ENCODE measurements at places on chromosomes 7 and 10. TPM values are rescaled to one million over a fixed set of nuclear protein-coding genes. Genes with fewer than 3 reads are reported as not detected.

The MOGAT3 gene
- not detected for total RNA-seq

The NUPR2 gene
- total RNA-seq, result not detected

The FAM24B gene
- total RNA-seq, result 1.6 TPM

The UTF1 gene
- not detected for total RNA-seq

The COBL gene
- total RNA-seq, result not detected

DNA sequence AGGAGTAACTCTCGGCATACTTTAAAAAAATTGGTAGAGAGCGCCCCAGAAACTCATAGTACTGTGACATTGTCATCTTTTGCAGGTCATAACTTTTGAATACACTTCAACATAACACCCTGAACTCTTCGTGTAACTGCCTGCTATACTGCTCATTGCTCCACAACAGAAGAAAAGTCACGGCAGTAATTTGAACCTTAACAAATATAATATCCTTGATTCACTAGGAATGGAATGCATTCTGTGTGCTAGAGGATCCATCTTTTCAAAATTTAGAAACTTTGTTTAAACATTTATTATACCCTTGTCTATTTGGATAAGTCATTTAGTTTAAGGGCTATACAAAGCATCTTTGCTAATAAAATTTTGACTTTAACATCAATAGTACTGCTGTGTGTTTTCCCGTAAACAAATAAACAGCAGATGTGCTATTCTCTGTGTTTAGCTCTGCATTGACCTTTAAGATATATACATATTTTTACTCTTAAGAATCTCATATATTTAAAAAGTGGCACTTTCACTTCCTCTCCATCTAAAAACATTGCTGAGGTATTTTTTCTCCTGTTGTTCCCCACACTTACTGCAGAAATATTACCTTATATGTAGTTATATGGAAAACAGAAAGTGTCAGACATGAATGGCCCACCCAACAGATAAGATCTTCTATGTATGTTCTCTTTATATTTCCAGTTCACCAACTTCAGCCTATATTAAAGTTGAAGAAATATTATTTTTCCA lies 217.6 kb upstream of the TMEM229A start:
- DNase-seq, result peak; percentile 42

DNA sequence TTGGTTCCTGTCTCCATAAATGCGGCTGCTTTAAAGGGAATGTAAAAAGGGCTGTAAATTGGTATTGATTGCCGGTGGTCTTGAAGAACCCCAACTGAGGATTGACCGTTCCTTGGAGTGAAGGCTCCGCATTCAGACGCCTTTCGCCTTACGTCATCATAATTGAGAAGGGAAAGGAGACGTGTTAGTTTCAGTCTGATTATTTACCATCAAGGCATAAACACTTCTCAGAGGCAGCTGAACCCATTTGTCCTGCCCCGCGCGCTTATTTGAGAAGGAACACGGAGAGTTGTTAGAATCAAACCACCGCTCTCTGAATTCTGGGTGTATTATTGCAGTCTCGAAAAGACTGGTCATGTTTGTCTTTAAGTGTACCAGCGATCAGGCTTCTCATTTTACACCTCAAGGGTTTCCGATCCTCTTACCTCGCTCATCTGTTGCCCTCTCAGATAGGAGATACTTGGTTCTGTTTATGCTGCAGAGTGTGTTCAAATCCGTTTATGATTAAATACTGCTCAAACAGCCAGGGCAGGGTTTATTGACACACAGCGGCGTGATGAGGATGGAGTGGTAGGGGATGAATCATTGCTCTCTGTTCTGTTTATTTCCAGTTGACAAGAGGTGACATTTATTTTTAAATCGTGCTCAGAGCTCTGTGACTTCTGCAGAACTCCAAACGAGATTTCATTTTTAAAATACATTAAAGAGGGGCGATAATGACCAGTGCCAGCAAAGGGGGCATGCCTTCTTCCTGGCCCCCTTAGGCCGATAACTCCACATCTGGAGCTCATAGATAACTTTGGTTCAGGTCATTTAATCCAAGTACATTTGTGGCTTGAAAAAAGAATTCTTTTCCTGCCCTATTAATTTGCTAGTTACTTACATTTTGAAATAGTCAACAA lies 30.4 kb downstream of the FOXK1 start:
- DNase-seq, result peak; percentile 36

GRCh38 chr7:40757109-40757508 lies 622.3 kb downstream of the SUGCT start:
- DNase-seq, result no peak

DNA sequence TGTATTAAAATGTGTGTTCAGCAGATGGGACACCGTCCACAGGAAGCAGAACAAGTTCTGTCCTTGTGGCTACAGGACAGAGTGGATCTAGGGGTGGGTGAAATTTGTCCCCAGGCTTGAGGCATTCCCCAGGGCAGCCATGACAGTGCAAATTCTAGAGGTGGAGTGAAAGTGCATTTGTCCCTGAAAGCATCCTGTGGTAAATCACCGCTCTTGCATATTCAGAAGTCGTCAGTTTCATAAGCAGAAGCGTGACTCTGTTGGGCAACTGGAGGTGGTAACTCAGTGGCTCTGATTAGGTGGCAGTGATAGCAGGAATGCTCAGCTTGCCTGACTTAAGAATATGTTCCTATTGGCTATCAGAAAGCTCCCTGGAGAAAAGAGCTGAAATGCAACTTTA lies 96.6 kb downstream of the SNX10 start:
- no peak for DNase-seq

GRCh38 chr10:132252412-132252811 lies 55.3 kb downstream of the STK32C start:
- no peak for DNase-seq

DNA sequence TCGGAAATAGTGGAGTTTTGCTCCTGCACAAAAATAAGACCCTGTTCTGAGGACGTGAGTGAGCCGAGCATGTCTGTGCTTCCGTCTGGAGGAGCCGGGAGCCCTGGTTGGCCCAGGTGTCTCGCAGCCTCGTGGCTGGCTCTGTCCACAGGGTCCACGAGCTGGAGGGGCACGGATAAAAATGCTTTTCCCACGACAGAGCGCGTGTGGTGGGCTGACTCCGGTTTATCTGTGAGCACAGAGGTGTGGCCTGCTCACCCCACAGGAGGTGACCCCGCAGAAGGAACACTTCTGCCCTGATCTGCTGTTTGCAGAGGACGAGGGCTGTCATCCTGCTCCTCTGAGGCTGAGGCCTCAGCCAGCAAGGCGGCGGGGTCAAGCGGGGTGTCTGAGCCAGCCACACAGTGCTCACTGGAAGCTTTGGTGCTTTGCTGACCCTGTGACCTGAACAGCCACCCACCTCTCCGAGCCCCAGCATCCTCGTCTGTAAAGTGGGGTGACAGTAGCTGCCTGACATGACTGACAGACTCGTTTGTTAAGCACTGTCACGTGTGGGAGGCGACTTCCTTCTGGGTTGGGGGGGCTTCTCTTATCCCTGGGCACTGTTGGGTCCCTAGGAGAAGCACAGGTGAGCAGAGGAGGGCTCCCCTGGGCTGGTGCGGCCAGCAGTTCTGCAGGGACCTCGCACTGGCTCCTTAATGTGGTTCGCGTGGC lies 162.5 kb downstream of the DNAJB6 start:
- DNase-seq, result no peak

GRCh38 chr10:107856047-107856315 lies 691.5 kb upstream of the SORCS1 start:
- no peak for DNase-seq

DNA sequence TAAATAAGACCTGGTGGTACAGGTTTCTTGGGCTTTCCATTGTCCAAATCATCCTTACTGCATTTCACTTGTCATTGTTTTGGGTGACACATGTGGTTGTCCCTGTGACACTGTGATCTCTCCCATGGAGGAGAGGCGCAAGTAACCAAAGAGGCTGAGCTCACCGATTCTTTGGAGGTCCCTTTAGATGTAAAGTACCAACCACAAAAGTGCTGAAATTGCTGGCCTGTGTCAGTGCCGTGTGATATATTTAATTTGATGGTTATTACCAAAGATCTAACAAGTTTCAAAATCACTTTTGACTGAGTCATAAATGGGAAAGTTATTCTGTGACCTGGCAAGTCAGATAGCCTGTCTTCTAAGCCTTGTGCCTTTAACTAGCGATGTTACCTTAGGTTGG lies 19.4 kb downstream of the MCM10 start:
- no peak for DNase-seq

- DNase-seq, result peak; percentile 64
Measured at GRCh38 chr7:28068811-28069216, 111.8 kb downstream of the JAZF1 start.

- DNase-seq, result peak; percentile 28
Measured at GRCh38 chr10:24762966-24763623, 39.4 kb upstream of the ARHGAP21 start.

- no peak for DNase-seq
Measured at GRCh38 chr7:29971566-29972314, 17.9 kb downstream of the SCRN1 start.

GRCh38 chr7:69674701-69675182 lies 76.5 kb downstream of the AUTS2 start:
- no peak for DNase-seq

GRCh38 chr7:85287106-85287825 lies 100.4 kb upstream of the SEMA3D start:
- peak; percentile 56 for DNase-seq

- DNase-seq, result no peak
Measured at GRCh38 chr10:128187788-128188185, 61.6 kb upstream of the MKI67 start.

DNA sequence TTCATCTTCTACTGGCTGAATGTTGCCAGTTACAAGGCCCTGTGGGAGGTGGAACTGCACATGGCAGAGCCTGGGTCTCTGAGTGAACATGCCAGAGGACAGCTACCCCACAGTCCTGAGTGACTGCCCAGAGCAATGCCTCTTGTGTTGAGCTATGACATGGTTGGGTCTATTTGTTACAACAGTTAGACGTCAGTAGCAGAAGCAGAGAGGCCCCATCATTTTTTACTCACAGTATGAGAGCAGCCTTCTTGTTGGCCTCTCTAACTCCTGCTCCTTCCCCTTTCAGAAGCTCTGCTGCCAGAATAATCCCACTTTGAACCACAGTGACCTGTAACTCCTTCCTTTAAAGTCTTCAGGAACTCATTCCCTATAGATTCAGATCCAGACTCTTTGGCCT lies 30.8 kb upstream of the NRP1 start:
- peak; percentile 41 for DNase-seq

DNA sequence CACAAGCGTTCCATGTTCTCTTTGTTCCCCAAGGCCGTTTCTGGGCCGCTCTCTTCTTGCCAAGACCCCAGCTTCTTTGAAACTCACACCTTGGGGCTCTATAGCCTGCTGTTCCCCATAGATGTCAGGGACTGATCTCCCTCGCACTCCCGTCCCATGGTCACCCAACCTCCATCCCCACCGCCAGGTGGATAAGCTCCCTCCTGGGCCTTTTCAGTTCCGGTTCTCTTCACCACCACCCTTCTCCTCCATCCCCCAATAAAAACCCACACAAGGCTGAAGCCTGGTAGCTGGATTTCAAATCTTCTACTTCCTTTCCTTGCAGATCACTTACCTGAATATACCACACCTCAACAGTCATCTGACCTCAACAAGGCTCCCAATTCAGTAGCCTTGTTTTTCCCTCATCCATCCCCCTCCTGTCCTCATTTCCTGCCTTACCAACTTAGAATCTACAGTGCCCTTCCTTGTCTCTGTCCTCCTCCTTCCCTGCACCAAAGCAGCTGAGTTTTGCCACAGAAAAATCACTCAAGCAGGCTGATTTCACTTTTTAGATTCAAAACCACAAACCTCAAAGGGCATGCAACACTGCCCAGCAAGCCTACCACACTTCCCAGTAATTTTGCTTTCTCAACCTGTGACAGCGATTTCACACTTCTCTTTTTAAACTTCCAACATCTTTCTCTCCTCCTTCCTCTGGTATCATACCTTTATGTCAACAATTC lies 7.7 kb downstream of the SLC37A3 start:
- DNase-seq, result peak; percentile 22

DNA sequence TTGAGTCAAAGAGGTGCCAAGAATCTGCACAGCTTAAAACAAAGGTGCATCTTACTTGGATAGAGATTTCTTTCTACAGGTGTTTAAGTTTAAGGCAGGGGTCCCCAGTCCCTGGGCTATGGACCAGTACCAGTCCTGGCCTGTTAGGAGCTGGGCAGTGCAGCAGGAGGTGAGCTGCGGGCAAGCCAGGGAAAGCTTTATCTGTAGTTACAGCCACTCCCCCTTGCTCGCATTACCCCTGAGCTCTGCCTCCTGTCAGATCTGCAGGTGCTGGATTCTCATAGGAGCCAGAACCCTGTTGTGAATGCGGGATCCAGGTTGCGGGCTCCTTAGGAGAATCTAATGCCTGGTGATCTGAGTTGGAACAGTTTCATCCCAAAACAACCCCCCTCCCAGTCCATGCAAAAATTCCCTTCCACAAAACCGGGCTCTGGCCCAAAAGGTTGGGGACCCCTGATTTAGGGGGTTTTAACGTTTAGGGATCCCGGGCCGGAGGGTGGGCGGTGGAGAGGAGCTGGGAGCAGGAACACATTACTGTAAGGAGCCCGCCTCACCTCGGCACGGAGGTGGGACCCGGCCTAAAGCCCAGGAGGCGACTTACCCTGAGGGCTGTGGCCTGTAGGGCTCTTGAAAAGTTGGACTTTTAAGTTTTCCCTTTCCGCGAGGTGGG lies 60.2 kb downstream of the ZNF467 start:
- no peak for DNase-seq

DNA sequence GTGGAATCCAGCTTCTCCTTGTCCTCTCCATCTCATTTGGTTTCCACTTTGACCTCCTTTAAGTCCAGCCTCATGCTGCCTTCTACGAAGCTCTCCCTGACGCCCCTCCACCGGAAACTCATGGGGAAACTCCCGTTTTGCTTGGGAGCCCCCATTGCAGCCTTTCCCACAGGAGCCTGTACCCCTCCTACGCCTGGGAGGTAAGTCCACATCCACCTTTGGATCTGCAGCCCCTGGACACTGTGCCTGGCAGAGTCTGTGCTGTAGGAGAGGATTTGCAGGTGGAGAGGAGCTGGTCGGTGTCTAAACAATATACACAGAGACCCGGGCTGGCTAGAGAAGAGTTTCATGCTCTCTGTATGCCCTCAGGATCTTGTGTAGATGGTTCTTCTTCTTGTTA lies 296.1 kb downstream of the GLRX3 start:
- no peak for DNase-seq

DNA sequence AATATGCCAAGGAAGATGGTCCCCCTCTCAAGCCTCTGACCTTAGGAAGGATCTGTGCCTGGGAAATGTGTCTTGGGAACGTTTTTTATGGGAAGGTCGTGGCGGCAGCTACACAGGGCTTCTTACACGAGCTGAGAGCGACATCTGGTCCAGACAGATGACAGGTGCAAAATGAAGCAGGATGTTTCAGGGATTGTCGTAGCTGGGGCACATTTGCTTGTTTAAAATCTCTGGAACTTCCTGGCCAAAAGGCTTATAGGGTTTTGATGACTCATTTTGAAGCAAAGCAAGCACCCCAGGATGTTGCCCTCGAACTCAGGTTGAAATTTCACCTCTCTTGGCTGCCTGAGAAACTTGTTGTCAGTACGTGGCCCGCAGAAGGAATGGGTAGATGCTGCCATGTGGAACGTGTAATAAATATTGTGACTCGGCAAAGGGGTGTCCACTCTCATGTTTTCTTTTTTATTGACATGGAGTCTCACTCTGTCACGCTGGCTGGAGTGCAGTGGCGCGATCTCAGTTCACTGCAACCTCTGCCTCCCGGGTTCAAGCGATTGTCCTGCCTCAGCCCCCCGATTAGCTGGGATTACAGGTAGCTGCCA lies 117.5 kb downstream of the CAMK1D start:
- peak; percentile 18 for DNase-seq

GRCh38 chr10:124027031-124027611 lies 66.3 kb downstream of the CHST15 start:
- DNase-seq, result no peak

- no peak for DNase-seq
Measured at GRCh38 chr10:5547681-5547930, 22.8 kb downstream of the CALML3 start.
